Kasumi-1 (cell line): ENCODE measurements at places on chromosomes 2 and 18.

GRCh38 chr2:65370387-65371073, 61.9 kb downstream of the SPRED2 start:
- peak; percentile 51 for DNase-seq

DNA sequence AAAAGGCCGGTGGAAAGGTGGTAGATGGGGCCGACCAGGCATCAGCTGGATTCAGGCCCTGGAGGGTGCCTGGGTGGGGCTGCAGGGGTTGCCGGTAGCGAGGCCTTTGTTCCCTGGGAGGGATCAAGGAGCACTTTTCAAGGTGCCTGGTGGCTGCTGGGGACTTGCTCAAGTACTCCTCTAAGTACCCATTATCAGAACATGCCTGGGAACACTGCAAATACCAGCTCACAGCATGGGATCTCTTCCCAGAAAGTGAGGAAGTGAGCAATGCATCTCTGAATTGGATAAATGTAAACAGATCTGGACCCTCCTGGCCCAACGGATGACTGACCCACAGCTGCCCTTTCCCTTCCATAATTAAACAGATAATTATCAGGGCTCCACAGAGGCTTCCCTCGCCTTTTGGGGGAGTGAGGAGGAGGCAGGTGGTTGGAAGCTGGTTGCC, 210.5 kb downstream of the SH3RF3 start:
- DNase-seq = no peak

GRCh38 chr2:158773121-158773520, 22.0 kb upstream of the DAPL1 start:
- DNase-seq = no peak

GRCh38 chr2:181235683-181236459, 221.3 kb upstream of the ITGA4 start:
- DNase-seq = no peak

DNA sequence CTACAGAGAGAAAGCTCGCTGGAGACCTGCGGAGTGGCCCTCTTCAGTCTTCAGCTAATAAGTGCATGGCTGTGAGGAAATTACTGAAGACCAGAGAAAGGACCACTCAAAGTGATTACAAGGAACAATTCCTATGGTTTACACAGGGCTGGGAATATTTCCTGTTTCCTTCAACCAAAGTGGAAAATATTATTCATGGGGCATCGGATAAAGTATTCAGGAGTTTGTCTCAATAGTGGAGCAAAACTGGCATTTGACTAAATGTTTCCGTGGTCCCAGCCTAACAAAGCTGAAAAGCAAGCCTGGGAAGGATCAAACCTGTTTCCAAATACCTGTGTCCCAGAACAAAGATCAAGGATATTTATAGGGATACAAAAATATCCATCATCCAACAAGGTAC, 32.0 kb upstream of the CNGA3 start:
- DNase-seq = no peak

GRCh38 chr2:41294331-41294730, 753.5 kb upstream of the PKDCC start:
- DNase-seq = no peak

GRCh38 chr2:13667415-13667757, 950.6 kb downstream of the TRIB2 start:
- DNase-seq = no peak

DNA sequence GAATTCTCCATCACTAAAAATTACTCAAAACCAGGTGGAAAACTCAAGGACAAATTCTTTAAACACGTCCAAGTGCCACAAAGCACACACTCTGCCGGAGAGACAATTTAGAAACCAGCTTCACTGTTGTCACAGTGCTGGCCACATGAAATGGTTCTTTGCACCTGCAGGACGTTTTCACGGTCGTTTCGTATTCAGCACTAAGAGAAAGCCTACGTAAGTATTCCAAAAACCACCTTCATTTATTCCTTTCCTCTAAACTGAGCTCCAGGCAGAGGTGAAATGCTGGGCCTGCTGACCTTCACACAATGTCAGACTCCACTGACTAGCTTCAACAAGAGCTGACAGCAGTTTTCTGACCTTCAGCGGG, 680 bp downstream of the ATP5F1A start:
- DNase-seq = no peak

DNA sequence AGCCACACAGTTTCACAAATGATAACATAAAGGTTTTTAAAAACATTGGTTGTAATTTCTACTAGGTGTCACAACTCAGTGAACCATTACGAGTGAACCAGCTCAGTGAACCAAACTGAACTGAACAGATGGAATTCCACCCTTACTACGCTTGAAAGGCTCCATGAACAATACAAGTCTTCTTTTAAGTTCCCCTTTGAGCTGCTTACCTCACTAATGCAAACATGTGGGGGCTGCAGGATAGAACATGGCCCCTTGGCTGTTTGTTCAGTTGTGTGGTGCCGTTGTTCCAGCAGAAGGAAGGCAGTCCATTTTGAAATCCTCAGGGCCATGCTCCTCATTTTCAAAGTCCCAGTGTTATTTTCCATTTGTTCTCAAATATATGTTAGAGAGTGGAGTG, 30.7 kb upstream of the KLHL14 start:
- DNase-seq = no peak

DNA sequence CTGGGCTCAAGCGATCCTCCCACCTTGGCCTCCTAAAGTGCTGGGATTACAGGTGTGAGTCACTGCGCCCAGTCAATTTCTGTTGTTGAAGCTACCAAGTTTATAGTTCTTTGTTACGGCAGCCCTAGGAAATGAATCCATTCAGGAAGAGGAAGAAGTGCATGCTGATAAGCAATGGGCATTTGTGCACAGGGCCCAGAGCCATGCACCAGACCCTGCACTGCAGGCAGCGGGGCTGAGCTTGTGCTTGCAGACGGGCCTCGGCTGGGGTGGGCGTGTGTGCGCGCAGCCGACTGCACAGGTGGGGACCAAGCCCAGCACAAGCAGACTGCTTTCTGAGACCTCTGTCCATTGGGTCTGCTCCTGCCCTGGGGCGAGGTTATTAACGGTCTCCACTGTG, 144.6 kb downstream of the CABLES1 start:
- no peak for DNase-seq

- no peak for DNase-seq
Measured at GRCh38 chr18:23819001-23819400, 129.7 kb downstream of the LAMA3 start.

DNA sequence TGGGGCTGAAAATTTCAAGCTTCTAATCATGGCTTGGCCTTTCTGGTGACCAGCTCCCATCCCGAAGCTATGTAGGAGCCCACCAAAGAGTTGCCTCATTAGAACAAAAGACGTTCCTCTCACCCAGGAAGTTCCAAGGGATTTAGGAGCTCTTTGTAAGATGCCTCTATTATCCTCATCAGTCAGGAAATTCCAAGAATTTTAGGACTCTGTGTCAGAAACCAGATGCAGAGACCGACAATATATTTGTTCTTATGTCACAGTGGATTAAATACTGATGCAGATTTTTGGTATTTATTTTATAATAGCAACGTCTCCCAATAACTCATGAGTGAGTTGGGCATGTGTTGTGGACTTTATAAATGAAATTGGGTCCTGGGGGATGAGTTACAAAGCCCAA, 91.8 kb upstream of the SKOR2 start:
- DNase-seq = no peak

DNA sequence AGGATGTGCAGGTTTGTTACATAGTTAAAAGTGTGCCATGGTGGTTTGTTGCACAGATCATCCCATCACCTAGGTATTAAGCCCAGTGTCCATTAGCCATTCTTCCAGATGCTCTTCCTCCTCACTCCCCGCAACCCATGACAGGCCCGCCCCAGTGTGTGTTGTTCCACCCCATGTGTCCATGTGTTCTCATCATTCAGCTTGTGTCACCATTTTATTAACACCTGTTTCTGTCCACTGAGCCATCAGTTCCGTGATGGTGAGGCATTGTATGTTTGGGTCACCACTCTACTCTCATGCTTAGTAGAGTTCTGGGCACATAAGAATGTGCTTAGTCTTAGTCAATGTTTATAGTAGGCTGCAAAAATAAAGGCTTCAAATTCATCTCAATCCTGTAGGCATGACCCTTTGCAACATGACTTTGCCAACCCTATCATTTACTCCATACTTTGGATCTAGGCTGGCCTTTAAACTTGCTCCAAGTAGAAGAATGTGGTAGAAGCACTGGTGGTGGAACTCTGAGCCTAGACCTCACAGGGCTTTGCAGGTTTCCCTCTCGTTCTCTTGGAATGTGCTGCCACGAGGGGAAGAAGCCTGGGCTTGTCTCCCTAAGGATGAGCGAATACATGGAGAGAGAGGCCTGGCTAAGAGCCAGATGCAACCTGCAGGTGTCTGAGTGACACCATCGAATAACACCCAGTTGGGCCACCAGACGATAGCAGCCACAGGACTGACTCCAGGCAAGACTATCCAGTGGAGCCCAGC, 161.5 kb downstream of the NAPG start:
- DNase-seq = no peak

DNA sequence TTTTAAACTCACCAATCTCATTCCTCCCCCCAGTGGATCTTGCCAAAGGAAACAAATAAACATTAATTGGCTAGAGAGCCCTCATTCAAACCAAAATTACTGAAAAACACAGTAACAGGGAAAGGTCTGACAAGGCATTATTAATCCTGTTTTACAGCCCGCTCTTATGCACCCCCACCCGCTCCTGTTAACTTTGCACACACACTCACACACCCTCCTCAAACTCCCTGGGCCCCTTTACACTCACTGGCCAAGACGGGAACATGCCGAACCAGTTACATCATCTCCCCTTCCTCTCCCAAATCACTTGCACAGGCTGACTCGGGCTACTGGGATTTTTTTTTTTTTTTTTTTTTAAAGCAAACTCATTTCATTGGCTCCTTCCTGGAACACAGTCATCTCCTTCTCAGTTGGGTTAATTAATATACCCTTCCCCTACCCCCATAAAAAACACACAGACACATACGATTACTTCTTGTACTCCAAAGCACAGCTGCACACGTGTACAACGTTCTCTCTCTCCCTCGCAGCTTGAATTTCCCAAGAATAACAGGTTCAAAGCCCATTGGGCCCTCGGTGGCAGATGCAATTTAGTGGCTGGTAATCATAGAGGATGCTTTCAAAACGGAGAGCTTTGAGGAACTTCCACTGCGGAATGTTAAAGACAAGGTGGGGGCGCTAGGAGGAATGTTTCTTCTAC, 31.8 kb downstream of the KLF7 start:
- DNase-seq = no peak

DNA sequence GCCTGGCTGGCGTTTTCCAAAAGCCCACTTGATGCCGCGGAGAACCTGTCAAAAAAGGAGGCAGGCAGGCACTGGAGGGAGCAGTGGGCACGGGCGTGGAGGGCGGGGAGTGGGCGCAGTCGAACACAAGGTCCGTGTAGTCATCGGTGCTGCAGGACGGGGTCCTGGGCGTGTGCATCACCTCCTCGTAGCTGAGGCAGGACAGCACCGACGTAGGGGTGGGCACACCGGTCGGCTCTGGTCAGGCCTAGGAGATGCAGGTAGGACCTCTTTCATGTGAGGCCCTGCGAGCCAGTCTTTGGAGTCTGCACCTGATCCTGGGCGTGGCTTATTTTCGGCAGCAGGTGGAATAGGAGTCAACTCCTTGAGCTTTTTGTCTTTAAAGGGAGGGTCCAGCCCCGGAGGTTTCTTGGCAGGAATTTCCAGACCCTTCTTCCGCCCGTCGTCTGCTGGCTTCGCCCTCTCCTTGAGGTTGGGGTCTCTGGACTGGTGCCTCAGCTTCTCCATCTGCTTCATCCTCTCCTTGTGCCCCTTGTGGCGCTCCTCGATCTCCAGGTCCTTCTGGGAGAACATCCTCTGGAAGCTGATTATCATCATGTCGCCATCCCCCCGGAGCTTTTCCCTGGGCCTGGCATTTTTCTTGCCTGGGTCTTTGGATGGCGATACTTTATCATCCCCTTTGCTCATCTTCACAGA, 892.5 kb upstream of the LRRTM1 start:
- no peak for DNase-seq

DNA sequence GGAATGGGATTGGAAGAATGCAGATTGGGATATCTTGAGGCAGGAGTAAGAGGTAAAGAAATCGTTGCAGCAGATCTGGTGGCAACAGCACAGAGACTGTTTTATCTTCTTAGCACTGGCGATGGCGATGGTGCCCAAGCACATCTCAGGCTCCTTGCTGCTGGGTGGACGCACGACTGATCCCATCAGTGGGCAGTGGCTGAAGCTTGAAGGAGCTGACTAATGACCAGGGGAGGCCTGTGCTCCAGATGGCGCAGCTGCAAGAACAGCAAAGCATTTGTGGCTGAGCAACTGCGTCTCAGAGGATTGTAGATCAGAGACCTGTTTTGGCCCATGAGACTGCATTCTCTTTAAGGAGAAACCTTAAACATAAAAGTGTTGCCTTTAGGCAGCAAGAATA, 54.6 kb downstream of the GALR1 start:
- no peak for DNase-seq

DNA sequence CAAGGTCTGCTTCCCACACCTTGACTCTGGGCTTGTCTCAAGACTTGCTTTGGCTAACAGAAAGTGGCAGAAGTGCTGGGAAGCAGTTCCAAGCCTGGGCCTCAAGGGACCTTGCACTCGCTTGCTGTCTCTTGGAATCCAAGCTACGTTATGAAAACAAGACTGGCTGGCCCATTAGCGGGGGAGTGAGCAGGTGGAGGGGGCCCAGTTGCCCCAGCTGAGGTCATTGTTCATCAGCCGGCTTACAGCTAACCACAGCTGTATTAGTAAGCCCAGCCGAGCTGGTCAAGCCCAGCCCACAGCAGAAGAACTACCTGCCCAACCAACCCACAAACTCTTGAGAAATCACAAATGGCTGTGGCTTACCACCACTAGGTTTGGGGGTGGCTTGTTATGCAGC, 63.1 kb downstream of the MARCO start:
- DNase-seq = no peak

GRCh38 chr2:23767876-23768621, 158.9 kb downstream of the ATAD2B start:
- no peak for DNase-seq

- no peak for DNase-seq
Measured at GRCh38 chr18:63232826-63233225, 86.7 kb downstream of the BCL2 start.

GRCh38 chr2:144244938-144245337, 275.0 kb downstream of the ZEB2 start:
- no peak for DNase-seq

DNA sequence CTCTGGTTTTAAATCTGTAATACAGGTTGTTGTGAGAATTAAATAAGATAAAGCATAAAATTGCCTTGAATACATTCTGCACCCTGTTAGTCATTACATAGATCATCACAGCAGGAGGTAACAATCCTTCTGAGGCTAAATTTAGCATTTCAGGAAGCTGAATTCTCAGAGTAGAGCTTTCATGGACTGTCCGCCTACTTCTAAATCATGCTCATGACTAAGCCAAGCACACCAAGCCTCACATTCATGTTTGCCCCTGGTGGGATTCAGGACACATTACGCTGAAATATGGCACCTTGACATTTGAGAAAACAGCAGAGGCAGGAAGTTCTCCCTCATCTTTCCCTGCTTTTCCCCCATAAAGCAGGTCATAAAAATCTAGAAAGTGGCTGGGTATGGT, 16.6 kb upstream of the PIK3C3 start:
- peak; percentile 5 for DNase-seq

DNA sequence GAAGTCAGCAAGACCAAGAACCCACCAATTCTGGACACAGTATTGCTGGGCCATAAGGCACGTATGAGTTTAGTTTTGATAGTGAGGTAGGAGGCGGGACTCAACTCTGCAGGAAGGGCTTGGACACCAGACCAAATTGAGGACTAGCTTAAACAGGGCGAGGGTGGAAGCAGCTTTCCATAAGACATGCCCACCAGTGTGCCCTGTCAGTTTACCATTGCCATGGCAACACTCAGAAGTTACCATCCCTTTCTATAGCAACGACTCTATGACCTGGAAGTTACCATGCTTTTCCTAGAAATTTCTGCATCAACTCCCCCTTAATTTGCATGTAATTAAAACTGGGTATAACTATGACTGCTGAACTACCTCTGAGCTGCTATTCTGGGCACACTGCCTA, 2.8 kb downstream of the M1AP start:
- no peak for DNase-seq
